ENCODE measurements at places on chromosomes 6 and 20.

DNA sequence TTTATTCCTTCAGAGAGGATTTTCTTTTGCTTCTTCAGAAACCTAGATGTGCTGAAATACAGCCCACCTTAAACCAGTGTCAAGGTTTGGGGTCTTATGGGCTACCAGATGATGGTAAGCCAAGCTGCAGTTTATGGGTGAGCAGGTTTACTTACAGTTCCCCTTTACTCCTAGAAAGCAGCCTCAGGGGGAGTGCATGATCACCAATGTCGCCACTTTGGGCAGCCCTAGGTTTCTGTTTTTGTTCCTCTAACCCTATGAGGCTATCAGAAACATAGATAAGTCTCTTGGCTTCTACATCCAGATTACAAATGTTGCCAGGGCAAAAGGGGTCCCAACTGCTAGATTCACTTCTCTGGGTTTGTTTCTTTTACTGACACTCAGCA is 67.2 kb downstream of the TRIM27 start:
- DNase-seq, result no peak

DNA sequence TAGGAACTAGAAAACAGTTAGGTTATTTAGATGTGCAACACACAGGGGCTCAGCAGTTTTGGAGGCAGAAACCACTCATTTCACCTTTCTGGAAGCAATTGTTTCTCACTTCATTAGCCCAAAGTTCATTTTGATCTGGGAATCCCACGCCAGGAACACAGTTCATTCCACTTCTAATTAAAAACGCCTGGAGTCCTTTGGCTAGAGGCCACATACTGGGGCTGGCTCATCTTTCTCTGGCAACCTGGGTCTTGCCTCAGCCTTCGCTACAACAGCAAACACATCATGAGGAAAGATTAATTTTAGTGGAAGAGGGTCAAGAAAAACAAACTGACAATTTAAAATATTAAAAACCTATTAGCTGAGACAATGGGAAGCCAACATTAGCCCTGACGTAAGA is 69.7 kb downstream of the RFPL4B start:
- no peak for DNase-seq

- DNase-seq, result no peak
Measured at GRCh38 chr6:160439751-160440150, 91.6 kb downstream of the SLC22A3 start.

DNA sequence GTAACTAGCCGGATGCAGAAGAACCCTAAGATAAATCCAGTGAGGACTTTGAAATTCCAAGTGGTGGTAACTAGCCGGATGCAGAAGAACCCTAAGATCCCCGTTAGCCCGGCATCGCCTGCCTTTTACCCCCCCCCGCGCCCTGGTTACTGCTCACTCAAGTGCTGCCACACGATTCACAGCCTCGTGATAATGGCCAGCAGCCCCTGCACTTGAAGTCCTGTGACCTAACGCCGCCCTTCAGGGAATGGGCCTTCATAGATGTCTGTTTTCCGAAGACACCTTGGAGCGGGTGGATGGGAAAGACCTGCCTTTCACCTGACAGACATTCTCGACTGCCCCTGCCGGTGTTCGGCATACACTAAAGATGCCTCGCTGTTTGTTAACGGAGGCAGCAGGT is 127.9 kb downstream of the HUS1B start:
- no peak for DNase-seq

DNA sequence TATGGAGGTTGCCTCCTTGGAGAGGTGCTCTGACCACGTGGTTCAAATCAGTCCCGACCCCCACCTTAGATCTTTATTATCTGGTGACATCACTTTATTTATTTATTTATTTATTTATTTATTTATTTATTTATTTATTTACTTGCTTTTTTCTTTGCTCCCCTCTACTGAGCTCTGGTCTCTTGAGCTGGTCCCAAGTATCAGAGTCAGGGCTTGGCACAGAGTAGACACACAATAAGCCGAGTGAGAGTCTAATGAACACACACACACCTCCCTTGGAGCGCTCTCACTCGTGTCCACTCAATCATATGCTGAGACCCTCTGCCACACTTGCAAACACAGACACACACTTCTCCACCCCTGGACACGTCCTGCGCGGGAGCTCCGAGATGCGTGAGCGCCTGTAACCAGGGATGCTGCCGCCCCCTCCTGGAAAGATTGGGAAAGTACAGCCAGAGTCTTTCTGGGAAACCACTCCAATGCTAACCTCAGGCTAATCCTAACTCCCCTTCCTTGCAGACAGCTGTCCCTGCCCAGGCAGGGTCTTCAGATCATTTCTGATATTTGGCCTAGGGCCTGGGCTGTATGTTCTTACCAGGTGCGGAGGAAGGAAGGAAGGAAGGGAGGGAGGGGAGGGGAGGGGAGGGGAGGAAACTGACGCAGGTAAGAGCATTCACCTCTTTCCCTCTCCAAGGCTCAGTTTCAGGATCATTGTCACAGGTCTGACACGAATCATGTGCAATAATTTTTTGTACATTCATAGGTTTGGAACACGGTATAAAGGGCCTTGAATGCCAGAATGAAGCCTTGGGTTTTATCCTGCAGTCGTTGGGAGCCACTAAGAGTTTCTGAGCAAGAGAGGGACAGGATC is 70.9 kb downstream of the STK35 start:
- peak; percentile 51 for DNase-seq

Data from lower leg skin (tissue), 4 donors.